ENCODE measurements at places on chromosomes 5 and 9.

GRCh38 chr5:54602475-54602874 lies 84.9 kb downstream of the SNX18 start:
- no peak for DNase-seq

- no peak for DNase-seq
Measured at GRCh38 chr9:121816845-121817450, 165.5 kb downstream of the DAB2IP start.

DNA sequence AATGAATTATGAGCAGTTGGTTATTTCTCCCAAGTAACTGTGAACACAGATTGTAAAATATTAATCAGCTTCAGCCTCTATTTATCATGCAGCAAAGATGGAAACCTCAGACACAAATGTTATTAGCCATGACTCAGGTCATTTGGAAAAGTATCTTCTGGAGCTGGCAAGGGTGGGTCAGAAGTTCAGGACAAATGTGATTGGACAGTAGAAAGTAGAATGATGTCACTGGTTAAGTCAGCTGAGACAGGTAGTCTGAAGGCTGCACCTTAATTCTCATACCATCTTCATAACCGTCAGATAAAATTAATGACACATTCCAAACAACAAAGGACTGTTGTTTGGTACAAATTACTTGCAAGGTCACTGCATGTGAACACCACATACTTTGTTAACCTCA lies 140.2 kb downstream of the EMB start:
- no peak for DNase-seq

DNA sequence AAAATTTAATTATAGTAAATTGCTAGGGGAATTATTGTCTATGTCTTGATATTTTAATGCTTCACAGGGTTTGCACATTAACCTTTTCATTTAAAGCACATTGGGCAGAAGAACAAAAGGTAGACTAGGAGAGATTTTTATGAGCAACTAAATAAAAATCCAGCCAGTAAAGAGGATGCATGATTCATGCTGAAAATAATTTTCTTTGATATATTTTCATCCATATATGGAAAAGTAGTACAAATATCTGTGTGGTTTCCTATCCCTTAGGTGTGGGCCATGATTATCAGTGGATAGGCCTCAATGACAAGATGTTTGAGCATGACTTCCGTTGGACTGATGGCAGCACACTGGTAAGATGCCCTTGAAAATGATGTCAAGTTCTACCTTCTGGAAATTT lies 83.1 kb downstream of the VCAN start:
- no peak for DNase-seq

- DNase-seq = no peak
Measured at GRCh38 chr9:99427260-99427659, 205.2 kb downstream of the SEC61B start.

DNA sequence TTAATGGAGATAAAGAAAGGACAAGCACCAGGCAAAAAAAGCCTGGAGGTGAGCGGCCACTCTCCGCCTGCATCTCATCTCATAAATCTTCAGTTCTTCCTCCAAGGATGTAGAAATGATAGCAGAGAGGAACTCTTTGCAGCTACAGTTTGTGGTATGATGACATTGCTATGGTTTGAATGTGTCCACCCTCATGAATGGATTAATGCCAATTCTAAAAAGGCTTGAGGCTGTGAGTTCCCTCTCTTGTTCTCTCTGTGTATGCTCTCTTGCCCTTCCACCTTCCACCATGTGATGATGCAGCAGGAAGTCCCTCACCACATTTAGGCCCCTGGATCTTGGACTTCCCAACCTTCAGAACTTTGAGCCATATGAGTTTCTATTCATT lies 126.4 kb downstream of the SPOCK1 start:
- DNase-seq = no peak

DNA sequence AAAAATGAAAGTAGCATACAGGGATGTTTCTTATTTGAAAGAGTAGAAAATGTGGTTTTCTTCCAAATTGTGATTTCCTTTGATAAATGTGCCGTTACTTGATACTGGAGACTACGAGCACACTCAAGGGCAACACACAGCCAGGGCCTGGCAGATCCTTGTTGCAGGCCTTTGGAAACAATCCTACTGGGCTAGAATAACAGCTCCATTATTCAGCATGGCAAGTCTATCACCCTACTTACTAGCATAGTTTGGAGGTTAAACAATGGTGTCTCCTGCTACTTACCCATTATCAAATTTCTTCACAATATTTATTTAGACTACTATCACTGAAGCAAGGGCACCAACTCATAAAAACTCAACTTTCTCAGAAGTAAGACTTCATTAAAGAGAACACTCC lies 140.8 kb upstream of the ZNF608 start:
- DNase-seq = no peak

- no peak for DNase-seq
Measured at GRCh38 chr9:117462861-117463260, 48.0 kb upstream of the ASTN2 start.

DNA sequence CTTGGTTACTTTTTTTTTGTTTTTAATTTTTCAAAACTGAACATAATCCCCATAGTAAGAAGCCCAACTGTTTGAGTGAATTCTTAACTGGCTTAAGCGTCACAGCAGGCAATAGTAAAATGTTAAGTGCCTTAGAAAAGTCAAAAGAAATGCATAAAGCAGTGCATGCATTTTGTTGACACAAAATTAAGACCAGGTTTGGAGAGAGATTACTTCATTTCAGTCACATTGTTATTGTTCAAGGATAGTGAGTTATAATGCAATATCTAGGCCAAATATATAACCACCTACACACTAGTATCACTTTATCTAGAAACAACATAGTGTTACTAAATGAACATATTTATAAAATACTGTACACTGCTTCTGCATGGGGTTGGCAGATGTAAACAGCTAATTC lies 116.9 kb upstream of the KLF9 start:
- no peak for DNase-seq

DNA sequence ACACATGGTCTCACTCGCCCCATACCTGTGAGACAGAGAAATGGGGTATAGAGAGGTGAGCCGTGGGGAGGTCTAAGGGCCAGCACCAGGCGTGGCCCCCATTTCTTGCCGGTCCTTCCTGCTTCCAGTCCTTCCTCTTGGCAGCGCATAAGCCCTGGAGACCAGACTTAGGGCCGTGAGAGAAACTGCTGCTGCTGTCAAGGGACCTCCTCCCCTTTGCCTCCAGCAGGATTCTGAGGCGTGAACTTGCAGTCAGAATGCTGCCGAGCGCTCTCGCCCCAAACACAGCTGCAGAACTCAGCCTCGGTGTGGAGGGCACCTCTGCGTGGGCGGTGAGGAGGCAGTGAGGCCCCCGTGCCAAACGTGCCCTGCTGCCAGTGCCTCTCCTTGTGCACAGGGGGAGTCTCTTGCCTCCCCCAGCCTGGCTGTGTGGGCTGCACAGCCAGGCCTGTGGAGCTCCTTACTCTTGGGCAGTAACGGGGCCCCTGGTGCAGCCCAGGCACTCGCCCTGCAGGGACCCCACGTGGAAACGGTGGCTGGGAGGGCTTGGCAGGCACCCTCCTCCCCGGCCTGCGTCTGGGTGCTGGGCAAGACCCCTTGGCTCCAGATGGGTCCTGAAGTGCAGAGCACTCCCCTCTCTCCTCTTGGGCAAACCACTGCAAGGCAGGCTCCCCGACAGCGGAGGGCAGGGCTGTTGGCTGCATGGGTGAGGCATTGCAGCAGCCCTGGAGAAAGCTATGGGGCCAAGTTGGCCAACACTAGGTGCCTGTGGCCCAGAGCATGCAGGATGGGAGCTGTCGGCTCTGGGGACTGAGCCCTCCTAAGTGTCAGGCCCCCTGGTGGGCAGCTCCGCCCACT lies 85.4 kb downstream of the RXRA start:
- no peak for DNase-seq

DNA sequence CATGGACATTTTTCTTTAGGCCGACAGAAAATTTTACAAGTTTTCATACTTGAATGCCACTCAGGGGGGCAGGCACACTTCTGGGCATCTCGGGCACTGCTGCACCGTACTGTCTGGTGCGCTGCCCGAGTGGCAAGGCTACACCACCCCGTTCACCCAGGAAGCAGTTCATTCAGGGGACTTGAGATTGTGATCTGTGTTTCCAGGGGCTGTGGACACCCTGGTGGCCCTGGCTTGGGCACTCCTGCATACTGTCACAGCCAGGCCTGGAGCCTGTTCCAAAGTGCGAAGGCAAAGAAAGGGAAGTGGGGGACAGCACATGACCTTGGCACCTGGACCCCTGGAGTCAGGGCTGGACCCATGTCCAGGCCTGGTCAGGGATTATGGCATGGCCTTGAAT lies 197.6 kb downstream of the PAX5 start:
- no peak for DNase-seq

GRCh38 chr5:1874771-1875220 lies 7.9 kb downstream of the IRX4 start:
- DNase-seq = no peak

DNA sequence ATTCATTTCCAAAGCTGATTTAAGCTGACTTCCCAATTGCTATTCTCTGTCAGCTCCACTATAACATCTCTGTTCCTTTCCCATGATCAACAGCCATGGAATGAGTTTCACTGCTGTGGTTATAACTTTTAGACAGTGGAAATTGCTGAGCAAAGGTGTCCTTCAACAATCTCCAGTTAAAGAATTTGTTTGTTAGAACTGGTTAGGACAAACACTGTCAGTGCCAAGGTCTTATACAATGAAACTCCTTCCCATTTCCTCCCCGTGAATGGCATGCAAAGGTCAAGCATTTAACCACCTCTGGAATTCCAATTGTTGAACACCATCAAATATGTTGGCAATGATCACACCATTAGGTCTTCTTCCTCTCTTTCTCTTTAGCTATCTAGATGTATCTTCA lies 45.7 kb upstream of the GHR start:
- no peak for DNase-seq

DNA sequence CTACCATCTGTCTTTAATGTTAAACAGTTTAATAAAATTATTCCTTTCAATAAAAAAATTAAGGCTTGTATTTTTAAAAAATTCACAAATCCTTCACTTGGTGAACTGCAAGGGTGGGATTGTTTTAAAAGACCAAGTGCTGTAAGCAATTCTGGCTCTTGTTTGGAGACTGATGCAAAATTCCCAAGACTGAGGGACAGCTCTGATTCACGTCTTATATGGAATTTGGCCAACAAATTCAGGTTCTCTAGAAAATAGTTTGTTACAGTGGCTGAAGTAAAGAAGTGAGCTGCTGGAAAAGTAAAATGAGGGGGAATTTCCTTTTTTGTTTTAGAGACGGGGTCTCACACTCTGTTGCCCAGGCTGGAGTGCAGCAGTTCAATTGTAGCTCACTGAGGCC lies 58.3 kb downstream of the PRELID2 start:
- DNase-seq = no peak

DNA sequence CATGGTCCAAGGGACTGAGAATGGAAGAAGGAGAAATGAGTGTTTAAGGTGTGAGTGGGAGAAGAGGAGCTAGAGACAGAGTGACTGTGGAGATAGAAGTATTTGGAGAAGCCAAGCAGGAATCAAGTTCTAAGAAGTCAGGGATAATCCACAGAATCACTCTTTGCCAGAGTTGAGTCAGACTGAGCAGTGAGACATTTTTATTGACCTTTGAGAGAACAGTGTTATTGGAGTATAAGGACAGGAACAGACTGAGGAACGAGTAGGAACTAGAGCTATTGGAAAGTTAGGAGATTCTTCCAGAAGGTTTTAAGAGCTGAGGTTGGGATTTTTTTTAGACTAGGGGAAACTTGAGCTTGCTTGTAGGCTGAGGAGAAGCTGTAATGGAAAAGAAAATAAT lies 37.2 kb downstream of the RCL1 start:
- no peak for DNase-seq

GRCh38 chr9:110178281-110178680 lies 29.7 kb downstream of the C9orf152 start:
- no peak for DNase-seq

All from activated T-cell treated with anti-CD3 and anti-CD28 coated beads for 4 hours (primary cell).